Stimulated activated CD8-positive, alpha-beta memory T cell treated with anti-CD3 and anti-CD28 coated beads, Interleukin-4, amount 100 ng/mL, for 4 hours (primary cell): ENCODE measurements at places on chromosomes 1 and 21.

DNA sequence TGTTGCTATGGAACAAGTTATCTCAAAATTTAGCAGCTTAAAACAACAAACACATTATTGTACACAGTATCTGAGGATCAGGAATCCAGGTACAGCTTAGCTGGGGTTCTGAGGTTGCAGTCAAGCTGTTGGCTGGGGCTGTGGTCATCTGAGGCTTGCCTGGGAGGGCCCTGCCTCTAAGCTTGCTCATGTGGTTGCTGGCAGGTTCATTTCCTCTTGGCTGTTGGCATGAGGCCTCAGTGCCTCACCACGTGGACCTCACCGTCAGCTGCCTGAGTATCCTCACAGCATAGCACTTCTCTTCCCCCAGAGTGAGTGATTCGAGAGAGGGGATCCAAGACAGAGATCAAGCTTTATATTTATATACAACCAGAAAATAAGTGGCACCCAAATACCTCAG, 18.6 kb downstream of the NTPCR start:
- no peak for DNase-seq

DNA sequence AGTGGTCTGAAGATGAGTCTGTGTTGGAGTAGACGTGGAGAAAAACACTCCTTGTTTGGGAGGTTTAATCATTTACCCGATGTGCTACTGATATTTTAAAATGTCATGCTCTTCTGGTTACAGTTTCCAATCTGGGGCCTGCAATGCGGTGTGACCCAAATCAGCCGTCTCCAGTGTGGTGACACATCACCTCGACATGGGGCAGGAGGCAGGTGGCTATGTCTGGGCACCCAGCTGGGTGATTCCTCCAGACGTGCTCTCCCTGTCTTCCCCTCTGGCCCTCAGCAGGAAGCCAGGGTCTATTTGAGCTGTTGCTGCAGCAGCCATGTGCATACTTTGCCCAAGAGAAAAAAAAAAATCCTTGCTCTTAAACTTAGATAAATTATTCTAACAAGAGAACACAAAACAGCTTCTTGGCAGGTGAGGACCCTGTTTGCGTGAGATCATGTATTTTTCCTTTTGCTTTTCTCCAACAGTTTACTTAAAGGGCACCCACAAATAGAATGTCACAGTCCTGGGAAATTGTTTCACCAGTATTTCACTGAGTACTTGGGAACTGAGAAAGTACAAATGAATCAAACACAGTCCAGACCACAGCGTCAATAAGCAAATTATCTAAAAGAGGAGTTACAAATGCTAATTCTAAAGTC, 38.9 kb upstream of the MAP10 start:
- no peak for DNase-seq

GRCh38 chr1:25550155-25550506, 6.7 kb downstream of the LDLRAP1 start:
- DNase-seq: no peak

- no peak for DNase-seq
Measured at GRCh38 chr1:30010506-30011106, 712.8 kb downstream of the MATN1 start.

- no peak for DNase-seq
Measured at GRCh38 chr1:182050481-182051448, 10.7 kb downstream of the ZNF648 start.

- no peak for DNase-seq
Measured at GRCh38 chr1:85316321-85316720, 39.9 kb upstream of the BCL10 start.

DNA sequence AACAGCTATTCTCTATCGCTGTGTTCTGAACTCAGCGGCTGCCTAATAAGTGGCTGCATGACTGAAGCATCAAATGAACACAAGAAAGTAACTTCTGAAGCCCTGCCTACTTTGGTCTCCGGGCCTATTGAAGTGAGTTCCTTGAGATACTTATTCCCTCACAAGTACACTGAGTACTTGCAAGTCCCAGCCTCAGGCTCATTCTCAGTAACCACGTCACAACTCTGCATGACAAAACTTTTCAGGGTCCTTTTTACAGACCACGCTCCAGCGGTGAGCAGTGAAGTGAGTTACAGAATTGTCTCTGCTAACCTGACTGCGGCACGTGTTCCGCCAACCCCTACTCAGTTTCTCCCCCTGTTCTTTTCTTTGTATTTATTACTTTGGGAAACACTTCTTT, 1342.7 kb upstream of the ADGRL4 start:
- DNase-seq: no peak

DNA sequence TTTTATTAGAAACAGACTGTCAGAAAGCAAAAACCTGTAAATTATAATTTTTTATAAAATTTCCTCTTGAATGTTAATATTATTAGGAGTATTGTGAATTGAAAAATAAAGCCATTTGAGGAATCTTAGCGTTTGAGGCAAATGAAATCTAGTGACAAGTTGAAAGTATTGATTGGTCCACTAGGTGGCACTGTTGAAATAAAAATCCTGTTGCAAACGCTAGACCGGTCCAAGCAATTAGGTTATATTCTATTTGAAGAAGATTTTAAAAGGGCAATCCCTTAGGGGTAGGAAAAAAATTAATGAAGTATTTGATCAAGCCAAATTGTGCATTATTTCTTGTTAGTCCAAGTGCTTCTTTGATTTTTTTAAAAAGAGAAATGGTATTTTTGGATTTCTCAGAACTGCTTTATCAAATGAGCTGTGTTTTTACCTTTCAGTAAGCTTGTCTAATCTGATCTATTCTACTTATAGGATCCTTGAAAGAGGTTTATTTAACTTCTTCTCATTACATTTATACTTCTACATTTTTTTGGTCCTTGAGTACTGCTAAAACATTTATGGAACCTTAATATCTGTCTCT, 57.7 kb downstream of the ATG4C start:
- no peak for DNase-seq

DNA sequence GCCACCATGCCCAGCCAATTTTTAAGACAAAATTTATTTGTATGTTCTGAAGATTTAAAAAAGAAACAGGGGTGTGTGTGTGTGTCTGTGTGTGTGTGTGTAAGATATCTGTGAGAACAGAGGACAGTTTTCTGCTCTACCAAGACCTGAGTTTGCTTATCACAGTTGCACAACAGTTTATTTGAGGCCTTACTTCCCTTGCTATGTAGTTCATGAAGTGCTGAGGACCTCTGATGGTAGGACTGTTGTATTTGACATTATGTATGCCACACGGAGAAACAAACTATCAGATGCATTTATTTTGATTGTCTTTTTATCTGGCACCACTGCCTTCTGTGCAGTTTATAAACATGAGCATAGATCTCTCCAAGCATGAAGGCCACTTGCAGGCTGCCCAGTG, 355.2 kb downstream of the PBX1 start:
- no peak for DNase-seq

- DNase-seq: no peak
Measured at GRCh38 chr1:216458812-216459211, 35.6 kb upstream of the USH2A start.

- no peak for DNase-seq
Measured at GRCh38 chr1:29355375-29355774, 119.1 kb downstream of the PTPRU start.

GRCh38 chr1:3905953-3906671, 6.0 kb upstream of the C1orf174 start:
- no peak for DNase-seq

GRCh38 chr1:24348196-24348595, 29.0 kb downstream of the GRHL3 start:
- DNase-seq: no peak

GRCh38 chr1:235885655-235886262, 19.1 kb upstream of the LYST start:
- no peak for DNase-seq

DNA sequence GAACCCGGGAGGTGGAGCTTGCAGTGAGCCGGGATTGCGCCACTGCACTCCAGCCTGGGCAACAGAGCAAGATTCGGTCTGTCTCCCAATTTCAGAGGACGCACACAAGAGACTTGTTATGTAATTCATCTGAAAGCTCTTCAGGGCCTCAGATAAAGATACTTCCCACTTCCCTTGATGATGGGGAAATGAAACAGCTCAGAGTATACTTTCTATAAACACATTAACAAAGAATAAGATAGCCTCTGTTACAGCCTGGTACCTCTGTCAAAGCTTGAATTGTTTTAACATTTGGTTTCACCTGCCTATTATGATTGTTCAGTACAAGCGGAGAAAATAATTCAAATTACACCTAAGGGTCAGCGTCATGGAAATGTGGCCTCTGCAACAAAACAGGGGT, 622.9 kb upstream of the ADGRL4 start:
- no peak for DNase-seq

DNA sequence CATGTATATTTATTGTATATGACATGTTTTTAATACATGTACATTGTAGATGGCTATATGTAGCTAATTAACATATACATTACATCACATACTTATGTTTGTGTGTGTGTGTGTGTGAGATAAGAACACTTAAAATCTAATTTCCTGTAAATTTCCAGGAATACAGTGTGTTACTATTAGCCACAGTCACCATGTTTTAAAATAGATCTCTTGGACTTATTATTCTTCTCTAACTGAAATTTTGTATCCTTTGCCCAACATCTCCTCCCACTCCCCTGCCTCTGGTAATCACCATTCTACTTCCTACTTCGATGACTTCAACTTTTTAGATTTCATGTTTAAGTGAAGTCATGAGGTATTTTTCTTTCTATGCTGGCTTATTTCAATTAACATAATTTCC, 64.8 kb downstream of the FCRL5 start:
- no peak for DNase-seq

- DNase-seq: no peak
Measured at GRCh38 chr1:114008993-114009392, 29.7 kb downstream of the OLFML3 start.

DNA sequence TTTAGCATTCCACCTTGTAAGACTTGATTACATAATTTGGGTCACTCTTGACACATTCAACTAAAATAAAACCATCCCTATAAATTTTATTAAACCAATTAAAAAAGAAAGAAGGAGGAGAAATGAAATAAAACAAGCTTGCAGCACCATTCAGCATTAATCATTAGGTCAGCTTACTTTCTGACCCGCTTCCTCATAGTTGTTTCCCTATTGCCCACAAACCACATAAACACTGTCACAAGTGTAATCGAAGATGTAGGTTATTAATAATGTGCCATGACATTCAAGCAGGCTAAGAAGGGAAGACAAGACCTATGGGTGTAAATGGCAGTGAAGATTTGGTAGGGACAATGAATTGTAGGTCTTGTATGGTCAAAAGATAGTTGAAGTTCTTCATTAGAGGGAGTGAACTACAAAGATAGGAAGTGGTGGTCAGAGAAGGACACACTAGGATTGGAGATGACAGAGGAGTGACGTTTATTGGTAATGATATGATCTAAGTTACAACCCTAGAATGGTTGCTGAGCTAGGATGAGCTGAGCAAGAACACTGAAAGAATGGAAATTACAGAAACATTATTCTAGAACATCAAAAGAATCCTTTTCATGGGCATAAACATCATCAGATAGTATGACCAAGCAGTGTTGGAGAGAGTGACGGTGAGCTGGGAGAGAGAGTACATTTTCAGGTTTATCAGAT, 231.5 kb downstream of the KCNT2 start:
- no peak for DNase-seq

DNA sequence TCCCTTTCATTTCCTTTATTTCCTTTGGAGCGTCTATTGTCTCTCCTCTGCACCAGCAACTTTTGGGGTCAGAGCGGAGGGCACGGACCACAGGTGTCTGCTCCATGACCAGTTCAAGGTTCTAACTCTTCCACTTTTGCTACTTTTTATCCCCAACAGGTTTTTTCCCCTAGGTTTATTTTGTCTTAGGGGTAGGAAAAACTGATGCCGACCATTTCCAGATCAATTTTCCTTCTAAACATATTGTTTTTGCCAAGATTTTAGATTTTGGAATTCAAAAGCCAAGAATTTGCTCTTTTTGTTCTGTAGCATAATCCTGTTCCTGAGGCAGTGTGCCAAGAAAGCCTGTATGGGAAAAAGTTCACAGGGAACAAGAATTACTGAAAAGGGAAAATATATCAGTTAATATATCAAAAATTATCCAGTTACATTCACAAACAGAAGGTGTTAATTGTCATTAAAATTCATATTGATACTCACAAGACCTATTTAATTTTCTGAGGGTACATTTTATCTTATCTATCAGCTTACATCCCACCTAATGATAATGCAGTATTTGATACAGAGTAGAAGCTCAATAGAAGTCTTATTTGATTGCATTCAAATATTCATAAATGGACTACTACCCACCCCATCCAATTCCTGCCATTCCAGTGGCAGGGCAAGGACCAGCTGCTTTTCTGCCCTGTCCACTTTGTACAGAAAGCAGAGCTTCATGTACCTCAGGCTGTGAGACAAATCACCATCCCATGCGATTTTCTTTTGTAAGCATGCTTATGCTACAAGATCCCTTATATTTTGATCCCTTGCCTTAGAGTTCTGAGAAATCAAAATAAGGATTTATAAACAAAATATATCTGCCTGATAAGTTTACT, 31.2 kb downstream of the TSEN15 start:
- no peak for DNase-seq

GRCh38 chr1:217211486-217211885, 419.4 kb downstream of the GPATCH2 start:
- DNase-seq: no peak

- no peak for DNase-seq
Measured at GRCh38 chr1:24514946-24515345, 12.3 kb downstream of the RCAN3 start.

DNA sequence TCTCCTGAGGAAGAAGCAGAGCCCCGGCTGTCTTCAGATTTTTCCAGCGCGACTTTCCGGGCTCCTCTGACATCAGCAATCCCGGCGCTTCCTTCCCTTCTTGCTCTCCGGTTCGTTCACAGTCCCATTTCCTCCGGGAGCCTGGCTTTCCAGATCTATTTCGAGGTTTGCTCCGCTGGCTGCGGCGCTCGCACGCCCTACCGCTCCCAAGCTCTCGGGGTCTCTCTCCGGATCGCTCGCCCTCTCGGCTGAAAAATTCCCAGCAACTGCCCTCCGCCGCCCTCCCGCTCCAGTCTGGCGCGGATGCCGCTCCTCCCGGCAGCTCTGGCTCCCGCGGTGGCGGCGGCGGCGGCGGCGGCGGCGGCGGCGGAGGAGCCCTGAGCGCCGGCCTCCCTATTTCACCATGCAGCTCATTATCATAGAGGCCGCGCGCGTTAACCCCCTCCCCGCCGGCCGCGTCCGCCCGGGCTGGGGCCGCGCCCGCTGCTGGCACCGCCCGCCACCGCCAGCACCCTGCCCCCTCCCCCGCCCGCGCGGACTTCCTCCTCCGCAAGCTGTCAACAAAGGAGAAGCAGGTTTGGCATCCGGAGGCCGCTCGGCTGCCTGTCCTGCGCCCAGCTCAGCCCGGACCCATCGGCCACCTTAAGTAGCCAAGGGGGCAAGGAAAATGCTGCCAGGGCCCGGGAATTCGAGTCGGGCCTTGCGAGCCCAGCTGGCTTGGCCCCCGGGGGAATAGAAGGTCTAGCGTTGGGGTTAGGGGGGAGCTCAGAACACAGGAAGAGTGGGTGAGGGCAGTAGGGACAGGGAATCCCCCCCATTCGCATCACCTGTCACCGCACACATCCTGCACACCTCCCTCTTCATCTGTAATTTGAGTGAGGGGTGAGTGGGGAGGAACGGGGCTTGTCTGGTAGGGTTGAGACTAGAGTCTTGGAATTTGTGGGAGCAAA, at the start of gene PLXNA2:
TSS of gene PLXNA2 (minus strand) at position 418 of the 950 bp plus-strand sequence. CDS start 26,462 bp downstream, outside the sequence.
- DNase-seq: no peak

- DNase-seq: no peak
Measured at GRCh38 chr21:35212393-35213127, 163.5 kb upstream of the RUNX1 start.

GRCh38 chr1:27528818-27529703, 39.1 kb upstream of the WASF2 start:
- no peak for DNase-seq

- no peak for DNase-seq
Measured at GRCh38 chr1:184002071-184002470, 35.5 kb downstream of the COLGALT2 start.

- DNase-seq: no peak
Measured at GRCh38 chr1:203636291-203636690, 9.7 kb downstream of the ATP2B4 start.
